ENCODE measurements at places on chromosomes 5 and 9. TPM values are rescaled to one million over a fixed set of nuclear protein-coding genes. Genes with fewer than 3 reads are reported as not detected.

CDH18 gene
- 0.87 TPM for total RNA-seq

SLC25A2 gene
- total RNA-seq, result not detected

FUT7 gene
- total RNA-seq, result not detected

GRCh38 chr9:98255061-98255577, 330 bp downstream of the TBC1D2 start:
- peak overlapping the region; percentile 73 for H3K4me3 ChIP-seq
- no peak for DNase-seq
- H3K4me1 ChIP-seq, result peaks cover 22% of the 10 kb centered on the region
- H3K27ac ChIP-seq, result peak overlapping the region; percentile 37
- H3K36me3 ChIP-seq, result peaks cover 9% of the 10 kb centered on the region
- no peaks in the 10 kb centered on the region for H3K27me3 ChIP-seq

DNA sequence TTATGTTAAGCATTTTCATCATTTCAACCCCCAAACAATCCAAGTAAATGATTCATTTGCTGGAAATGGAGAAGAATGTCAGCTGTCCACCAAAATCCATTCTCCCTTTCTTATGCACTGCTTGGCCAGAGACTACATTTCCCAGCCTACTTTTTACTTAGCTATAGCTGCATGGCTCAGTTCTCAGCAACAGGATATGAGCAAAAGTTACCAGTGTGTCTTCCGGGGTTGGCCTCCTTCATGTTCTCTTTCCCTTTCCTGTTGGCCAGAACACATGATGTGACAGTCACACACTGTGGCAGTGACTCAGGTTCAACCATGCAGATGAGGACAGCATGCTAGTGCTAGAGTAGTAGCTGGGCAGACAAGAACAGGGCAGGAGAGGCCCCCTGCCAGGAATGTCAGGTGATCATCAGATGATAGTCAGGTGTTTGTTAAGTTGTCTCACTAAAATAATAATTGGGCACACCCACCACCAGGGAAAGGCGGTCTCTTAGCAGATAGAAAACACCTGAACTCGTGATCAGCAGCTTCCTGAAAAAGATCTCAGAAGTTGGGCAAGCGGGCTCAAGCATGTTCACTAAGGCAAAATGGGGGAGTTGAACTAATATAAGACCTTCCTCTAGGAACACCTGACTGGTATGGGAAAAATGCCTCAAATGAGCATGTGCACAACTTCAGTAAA, 12.2 kb downstream of the GPR150 start:
- no peaks in the 10 kb centered on the region for H3K27me3 ChIP-seq
- H3K36me3 ChIP-seq, result no peaks in the 10 kb centered on the region
- no peak overlapping the region for H3K4me3 ChIP-seq
- H3K27ac ChIP-seq, result peak overlapping the region; percentile 34

DNA sequence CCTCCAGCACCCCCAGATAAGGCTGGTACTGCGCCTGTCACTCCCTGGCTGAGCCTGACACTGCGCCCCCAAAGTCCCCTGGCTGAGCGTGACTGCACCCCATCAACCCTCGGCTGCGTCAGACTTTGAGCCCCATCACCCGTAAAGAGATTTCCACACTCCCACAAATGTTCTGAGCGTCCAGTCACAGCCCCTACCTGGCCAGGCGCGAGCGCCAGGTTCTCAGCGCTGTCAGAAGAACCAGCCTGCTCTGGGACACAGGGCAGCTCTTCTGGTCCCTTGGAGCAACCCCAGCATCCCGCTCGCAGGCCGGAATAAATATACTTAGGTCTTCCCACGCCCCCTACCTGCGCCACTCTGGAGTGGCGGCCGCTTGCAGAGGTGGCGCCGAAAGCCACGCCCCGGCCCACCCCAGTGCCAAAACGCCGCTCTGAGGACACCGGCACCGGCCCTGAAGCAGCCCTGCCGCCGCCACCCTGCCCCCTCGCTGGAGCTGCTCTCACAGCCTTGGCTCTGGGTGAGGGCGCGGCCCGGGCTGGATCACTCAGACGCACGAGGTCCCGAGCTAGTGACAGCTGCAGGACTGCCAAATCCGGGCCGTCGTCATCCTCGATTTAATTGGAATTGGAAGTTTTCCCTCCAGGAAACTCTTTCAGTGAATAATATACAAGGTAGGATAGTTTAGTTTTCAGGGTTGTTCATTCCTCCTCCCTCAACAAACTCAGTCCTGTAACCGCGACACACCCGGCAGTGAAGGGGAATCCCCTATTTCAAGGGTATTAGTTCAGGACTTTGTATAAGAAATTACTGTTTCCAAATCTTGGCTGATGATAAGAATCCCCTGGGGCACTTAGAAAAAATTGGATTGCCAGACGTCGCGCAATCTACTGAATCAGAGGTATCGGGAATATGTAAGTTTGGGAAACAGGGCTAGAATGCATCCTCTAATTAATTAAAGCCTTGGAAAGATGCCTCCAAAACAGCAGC, 1.2 kb upstream of the CEMIP2 start:
- peak overlapping the region; percentile 73 for H3K4me3 ChIP-seq
- peaks cover 5% of the 10 kb centered on the region for H3K27me3 ChIP-seq
- DNase-seq, result peak; percentile 37

DNA sequence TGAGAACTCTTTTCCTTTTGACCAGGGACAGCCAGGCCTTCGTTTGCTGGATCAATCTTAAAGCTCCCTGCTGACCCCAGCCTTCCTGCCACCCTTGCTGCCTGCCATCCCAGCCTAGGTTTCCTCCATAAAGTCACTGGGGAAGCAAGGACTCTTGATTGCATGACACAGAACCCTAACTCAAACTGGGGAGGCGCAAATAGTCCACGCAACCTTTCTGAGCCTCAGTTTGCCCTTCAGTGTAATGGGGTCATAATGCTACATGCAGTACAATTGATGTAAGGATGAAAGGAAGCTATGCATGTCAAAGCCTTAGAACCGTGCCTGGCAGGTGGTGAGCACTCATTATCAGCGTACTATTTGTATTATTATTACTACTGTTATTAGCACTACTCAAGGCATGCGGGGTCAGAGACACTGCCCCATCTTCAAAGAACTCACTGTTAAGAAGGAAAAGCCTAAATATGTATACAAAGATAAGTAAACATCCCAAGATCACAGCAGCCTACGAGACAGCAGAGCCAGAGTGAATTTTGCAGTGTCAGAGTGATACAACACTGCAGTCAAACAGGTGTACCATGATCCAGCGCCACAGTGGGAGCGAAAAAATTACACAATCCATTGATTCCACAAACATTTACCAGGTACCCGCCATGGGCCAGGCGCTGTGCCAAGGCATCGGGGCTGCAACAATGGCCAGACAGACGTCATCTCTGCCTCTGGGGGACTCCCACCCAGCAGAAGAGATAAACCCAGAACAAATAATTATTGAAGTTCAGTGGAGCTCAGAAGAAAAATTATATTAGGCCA, 16.9 kb upstream of the CPLX2 start:
- no peaks in the 10 kb centered on the region for H3K36me3 ChIP-seq
- H3K4me1 ChIP-seq, result no peaks in the 10 kb centered on the region
- no peak overlapping the region for H3K27ac ChIP-seq

- no peak for DNase-seq
- H3K4me1 ChIP-seq, result no peaks in the 10 kb centered on the region
- no peaks in the 10 kb centered on the region for H3K27me3 ChIP-seq
- H3K27ac ChIP-seq, result no peak overlapping the region
- no peak overlapping the region for H3K4me3 ChIP-seq
These were observed 84.6 kb downstream of the HMHB1 start for GRCh38 chr5:143896516-143896915.

All from K562 (cell line).